CD4-positive, alpha-beta T cell treated with Interleukin-15 for 4 hours (primary cell): ENCODE measurements at places on chromosomes 7 and 10.
A peak's percentile ranks its signal among the peaks of the same experiment; 100 is the strongest.

DNA sequence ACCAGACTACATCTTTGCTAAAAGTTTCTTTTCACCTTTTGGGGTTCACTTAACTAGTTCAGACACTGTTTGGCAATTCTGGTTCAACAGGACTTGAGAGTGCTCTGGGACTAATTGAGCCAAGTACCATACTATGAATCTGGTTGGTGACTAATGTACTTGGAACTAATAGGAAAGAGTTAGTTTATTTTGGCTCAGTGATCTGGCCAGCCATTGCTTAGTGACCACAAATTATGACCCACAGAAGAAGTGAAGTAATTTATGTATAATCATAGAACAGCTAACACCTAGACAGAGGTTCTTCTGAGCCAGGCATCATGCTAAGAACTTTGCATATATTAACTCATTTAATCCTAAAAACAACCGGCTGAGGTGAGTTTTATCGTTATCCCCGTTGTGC is 126.5 kb upstream of the JCAD start:
- DNase-seq = no peak

GRCh38 chr7:98995111-98995510 is 116.8 kb downstream of the TRRAP start:
- DNase-seq = no peak

DNA sequence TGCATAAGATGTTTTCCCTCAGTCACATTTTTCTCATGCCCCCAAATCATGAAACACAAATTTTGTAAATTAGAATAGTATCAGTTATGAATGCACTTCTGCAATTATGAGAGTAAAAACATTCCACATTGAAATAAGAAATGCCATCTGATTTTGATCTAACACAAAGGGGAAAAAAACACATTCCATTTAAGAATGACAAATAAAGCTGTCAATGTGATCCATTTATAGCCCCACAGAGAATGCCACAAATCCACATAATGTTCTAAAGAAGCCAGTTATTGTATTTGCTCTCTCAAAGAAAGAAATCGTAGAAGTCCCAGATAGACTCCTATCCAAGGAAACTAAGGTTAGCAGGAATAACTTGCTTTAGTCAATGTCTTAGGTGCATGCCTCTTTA is 48.7 kb upstream of the RHOBTB1 start:
- DNase-seq = no peak

DNA sequence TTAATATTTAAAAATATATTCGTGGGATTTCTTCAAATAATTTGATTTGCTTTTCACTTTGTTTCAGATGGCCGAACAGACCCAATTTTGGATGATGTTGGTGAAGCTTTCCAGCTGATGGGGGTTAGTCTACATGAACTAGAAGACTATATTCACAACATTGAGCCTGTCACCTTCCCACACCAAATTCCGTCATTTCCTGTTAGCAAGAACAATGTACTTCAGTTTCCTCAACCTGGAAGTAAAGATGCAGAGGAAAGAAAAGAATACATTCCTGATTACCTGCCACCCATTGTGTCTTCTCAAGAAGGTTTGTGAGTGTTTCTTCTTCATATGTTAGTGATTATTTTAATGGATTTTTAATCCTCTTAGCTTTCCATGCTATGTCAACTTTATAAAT is 5.9 kb downstream of the TAF3 start:
- DNase-seq = no peak

DNA sequence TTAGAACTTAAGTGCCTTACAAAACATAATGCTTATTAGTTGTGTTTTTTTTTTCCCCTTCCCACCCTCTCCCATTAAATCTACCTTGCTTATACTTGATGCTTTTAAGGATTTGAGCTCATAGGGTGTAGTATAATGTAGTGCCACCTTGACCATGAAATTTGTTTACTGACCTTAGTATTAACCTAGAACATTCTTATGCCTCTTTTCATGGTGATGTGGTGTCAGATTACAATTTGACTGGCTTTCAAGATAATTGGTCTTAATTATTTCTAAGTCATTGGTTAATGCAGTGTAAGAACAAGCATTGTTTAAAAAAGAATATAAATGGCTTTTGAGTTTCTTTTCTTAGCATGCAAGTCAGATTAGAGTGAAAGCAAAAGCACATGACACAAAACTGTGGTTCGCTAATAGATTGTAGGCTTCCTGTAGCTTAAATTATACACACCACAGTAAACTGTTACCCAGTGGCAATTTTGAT is 61.8 kb downstream of the ADD3 start:
- DNase-seq = peak; percentile 48

- DNase-seq = no peak
Measured at GRCh38 chr10:128028508-128029289, 97.5 kb downstream of the MKI67 start.

DNA sequence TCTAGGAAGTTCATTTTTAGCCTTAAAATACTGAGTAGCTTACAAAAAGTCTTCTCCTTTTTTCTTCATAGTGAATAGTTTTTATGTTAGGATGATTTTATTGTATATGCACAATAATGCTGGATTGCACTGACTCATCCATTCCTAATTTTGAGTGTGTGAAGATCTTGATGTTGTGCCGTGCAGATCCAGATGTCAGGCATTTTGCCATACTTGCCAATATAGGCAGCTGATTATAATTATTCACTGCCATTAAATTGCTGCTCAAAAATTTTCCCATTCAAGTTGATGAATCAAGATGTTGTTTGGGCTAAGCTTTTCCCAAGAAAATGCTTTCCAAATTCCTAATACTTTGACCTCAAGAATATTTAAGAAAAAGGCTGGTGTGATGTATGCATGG is 218.3 kb downstream of the AHR start:
- DNase-seq = no peak

DNA sequence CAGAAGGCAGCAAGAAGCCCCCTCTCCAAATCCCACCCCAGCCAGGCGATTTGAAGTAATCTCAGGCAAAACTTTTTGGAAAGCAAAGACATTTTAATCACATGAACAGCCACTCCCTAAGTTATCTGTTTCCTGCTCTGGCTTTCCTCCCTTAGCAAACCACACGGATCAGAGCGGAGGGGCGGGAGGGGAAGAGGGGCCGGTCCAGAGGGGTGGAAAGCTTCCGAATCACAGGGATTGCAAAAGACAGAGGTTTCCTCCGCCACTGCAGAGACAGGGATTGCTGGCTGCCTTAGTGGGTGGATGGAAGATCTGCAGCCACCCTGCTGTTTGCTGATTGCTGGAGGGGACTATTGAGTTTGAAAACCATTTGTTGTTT is 41.2 kb downstream of the ZCCHC24 start:
- DNase-seq = no peak

DNA sequence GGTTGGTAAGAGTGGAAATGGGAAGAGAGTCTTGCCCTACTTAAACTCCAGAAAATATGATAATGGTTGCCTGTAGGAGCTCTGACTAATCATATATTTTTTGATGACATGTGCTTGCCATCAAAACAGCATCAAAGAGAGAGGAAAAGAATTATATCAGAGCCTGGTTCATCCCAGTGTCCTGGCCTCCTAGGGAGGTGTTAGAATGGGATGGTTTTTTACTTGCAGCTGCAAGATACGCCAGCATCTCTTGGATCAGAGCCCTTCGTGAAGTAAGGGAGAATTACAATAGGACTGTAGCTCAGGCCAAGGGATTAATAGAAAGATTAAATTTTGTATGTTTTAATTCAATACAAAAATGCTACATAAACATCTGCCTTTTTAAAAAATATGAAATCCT is 177.6 kb upstream of the HDAC9 start:
- DNase-seq = no peak

DNA sequence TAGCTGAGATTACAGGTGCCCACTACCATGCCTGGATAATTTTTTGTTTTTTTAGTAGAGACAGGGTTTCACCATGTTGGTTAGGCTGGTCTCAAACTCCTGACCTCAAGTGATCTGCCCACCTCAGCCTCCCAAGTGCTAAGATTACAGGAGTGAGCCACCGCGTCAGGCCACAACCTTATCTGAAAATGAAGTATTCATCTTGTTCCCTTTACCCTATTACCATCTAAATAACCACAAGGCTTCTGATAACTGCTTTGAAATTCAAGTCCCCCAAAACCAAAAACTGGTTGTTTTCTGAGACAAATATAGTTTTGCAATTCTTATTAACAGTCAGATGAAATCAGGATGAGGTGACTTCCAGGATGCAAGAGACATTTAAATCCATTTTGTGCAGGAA is 2.4 kb downstream of the TCTN3 start:
- no peak for DNase-seq

DNA sequence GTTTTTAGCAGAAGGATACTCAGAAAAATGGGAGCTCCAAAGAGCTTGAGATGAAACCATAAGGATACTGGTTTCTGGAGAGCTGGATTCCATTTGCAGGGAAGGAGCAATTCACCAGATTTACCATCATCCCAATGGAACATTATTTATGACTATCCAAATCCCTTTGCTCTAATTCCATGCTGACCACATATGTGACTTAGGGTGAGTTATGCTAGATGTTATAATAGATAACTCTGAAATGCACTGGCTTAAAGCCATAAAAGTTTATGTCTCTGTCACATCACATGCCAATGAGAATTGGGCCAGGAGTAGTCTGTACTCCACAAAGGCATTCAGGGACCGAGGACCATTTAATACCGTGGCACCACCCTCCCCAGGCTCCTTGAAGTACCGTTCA is 185.2 kb downstream of the SKIDA1 start:
- no peak for DNase-seq

DNA sequence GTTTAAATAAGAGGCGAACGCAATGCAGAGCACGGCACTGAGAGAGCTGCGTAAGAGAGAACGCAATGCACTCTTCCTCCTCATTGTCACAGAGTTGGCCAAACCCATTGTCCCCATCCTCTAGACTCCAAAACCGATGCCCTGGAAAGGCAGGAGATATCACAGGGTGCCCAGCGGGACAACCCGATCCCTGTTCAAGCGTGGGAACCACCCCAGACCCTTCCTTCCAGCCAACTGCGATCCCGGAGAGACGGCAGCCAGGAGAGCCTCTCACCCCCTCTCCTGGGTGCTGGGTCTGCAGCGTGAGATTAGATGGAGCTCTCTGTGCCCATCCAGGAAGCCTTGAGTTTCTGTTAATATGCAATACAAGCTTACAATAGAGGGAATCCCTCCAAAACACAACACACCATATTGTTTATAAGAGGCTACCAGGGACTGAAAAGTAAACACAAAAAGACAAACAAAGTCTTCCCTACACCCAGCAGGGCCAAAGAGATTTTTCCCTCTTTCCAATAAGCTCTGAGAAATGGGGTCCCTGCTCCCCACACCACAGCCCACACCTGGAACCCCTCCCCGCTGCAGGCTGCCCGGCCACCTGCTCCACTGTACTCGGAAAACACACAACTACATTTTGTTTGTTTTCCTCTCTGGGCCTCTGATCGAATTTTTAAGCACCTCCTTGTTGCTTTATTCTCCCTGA is 187.6 kb downstream of the ADARB2 start:
- no peak for DNase-seq

DNA sequence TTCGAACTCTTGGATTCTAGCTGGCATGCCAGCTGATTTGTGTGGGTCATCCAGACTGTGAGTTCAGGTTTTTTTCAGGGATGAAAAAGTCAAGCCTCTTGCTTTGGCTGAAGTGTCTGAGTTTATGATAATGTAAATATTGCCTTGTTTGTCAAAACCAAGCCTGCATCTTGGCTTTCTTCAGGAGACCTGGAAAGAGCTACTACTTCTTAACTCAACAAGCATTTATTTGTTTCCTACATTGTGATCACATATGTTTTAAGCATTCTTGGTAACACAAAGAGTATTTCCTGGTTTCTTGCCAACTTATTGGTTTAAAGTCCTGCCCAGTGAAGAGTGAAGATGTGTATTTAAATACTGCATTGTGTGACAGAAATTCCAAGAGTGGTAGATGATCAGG is 407.1 kb downstream of the LRMDA start:
- no peak for DNase-seq

GRCh38 chr7:134315679-134316538 is 821 bp downstream of the SLC35B4 start:
- no peak for DNase-seq

DNA sequence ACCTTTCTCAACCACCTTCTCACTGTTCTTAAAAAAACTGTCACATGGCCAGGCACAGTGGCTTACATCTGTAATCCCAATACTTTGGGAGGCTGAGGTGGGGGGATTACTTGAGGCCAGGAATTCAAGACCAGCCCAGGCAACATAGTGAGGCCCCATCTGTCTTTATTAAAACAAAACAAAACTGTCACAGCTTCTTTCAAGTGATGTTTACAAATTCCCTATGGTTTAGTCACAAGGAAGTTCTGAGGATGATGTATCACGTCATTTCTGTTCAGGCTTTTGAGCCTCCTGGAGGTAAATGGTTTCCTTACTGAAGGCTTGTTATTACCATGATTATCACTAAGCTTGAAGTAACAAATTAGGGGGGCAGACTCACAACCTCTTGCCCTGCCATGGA is 186.2 kb downstream of the CFTR start:
- no peak for DNase-seq

- DNase-seq = no peak
Measured at GRCh38 chr7:102284891-102285539, 1.7 kb upstream of the SH2B2 start.

GRCh38 chr7:44755698-44756627 is 7.3 kb downstream of the ZMIZ2 start:
- DNase-seq = no peak

DNA sequence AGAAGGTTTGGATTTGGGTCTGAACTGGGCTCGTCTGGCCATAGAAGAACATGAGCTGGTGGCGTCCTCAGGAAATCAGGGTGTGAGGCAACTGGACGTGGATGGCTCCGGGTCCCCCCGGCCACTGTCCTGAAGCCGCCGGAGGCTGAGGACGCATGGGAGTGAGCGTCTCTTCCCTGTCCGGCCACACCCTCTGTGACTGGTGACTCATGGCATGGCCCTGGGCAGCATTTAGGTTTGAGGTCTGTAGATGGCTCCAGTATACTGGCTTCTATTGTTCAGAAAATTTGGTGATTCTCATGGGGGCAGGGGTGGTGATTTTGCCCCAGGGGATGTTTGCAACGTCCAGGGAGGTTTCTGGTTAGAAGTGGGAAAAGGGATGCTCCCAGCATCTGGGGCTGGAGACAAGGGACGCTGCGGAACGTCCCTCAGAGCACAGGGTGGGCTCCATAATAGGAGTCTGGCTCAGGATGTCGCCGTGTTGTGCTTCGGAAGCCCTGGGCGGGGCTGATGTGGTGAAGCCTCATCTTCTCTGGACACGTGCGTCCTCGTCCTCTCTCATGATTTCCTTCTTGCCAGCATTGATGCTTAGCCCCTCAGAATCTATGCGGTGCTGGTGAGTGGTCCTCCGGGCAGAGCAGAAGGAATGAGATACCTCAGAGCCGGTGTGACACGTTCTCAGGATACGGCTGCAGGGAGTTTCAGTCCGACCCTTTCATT is 49.9 kb downstream of the PITRM1 start:
- no peak for DNase-seq

- no peak for DNase-seq
Measured at GRCh38 chr10:67017218-67017617, 91.4 kb downstream of the LRRTM3 start.

- no peak for DNase-seq
Measured at GRCh38 chr10:101575580-101576210, 12.4 kb downstream of the POLL start.

DNA sequence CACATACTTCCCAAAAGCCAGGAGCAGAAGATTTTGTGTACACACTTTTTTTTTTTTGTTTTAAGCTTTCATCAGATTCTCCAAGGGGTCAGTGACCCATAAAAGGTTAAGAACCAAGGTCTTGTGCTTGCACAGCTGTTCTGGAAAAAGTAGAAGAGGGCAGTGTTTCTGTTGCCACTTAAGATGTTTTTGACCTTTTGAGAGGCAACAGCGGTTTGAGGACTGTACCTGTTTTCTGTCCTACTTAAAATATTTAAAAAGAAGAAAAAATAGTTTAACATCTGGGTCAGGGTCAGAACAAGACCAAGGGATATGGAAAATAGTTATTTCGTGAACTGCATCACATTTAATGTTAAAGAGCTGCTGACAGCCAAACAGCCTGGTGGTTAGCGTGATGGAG is 32.9 kb downstream of the AUTS2 start:
- no peak for DNase-seq
